ENCODE measurements at places on chromosomes 2 and 18.

GRCh38 chr2:68709421-68709911 is 25.1 kb upstream of the ARHGAP25 start:
- peak; percentile 64 for DNase-seq

DNA sequence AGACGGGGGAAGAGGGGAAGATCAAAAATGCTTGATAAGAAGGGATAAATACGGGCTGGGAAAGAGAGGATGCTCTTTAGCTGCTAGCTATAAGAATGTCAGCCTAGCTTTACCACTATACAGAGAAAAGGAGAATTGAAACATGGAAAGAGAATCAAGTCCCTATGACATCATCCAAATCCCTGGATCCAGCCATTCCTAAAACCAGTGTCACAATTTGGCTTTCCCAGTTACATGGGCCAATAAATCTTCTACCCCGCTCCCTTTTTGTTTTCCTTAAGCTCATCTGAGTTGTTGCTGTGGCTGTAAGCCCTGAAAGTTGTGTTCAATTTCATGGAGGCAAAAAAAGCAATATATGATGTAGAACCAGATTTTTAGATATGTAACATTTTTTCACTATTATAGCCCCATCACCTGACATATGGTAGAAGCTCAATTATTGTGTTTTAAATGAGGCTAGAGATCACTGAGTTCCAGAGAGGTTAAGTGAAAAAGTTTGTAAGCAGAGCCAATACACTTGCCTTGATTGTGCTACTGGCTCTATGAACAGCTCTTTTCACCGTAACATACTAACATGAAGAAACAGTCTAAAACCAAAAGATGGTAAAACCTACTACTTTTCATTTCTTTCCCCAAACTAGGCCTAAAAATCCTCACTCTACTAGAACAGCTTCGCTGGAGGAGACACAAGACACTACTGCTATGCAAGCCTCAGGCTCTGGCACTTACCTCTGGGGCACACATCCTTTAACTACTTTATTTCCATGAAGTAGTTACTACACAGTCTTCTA is 4.3 kb downstream of the HNRNPLL start:
- DNase-seq: no peak

GRCh38 chr2:1051075-1051474 is 100.4 kb downstream of the SNTG2 start:
- DNase-seq: no peak

DNA sequence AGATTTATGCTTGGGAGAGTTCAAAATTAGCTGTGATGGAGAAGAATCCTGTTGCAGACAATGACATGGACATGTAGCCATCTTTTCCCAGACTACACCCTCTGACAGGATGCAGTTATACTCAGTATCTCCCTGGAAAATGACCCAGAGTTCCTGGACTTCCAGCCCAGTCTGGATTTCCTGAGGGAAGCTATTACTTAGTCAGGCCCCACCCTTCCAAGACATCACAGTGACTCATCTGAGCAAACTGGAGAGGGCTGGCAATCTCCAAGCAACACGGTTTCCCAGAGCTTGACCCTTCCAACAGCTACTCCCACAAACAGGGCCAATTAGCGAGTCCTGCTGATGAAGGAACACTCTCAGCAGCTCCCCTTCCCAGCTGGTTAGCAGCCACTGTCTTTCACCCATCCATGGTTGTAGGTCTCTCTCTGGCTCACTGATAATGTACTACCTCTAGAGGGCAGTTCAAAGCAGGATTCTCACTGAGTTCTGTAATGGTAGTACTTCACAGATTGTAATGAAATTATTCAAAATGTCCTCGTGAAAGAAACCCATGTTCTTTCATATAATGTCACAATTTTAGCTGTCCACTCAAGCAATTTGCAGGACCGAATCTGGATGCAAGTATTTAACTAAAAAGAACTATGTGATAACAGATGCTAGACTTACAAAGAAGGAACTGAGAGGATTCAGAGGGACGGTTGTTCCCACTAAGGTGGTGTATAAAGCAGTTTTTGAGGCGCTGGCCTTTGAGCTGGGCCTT is 110.2 kb downstream of the MDH1 start:
- DNase-seq: peak; percentile 42

DNA sequence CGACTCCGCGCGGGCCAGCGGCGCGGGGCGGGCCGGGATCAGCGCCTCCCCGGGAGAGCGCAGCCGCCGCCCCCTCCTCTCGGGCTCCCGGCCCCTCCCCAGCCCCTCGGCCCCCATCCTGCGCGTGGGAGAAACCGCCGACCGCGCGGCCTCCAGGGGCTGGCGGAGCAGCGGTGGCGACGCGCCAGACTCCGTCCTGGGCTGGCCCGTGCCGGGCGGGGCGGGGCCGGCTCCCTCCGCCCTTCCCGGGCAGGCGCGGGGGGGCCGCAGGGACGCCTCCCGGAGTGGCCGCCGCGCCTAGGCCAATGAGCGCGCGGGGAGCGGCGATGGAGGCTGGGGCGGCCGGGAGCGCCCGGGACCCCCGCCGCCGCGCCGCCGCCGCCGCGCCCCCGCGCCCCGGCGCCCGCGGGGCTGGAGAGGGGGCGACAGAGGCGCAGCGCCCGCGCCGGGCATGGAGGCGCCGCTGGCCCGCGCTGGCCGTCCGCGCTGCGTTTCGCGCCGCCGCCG is 49.1 kb downstream of the KCNIP3 start:
- no peak for DNase-seq

GRCh38 chr2:101745711-101746694 is 48.5 kb downstream of the MAP4K4 start:
- DNase-seq: no peak

DNA sequence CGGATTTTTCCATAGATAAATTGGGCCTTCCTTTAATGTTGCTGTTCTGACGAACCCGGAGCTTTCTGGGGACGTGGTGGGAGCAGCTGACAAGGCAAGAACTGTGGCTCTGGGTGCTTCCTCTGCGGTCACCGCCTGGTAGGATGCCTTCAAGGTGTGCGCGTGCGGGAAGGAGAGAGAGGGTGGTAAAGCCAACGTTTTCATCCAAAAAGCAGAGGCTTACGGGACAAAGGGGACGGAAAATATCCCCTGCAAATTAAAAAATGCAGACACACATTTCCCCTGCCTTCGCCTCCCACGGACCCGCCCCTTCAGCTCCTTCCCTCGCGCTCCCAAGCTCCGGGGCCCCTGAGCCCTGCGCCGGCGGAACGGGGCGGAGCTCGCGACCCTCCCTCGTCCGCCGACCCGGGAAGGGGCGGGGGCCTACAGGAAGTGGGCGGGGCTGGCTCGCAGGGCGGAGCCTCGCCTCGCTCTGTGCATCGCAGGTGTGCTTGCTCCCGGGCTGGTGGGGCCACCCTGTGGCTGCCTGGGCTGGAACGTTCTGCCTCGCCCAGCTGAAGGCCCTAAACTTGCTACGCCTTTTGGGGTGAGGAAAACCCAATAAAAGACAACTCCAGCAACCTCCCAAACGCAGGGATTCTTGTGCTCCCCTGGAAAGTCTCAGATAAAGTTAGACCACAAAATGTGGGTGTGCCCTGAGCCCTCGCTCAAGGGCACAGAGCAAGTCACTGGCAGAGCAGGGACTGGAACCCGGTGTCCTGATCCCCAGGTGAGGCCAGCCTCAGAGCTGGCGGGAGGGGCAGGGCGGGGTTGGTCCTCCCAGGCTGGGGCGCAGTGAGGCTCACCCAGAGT is 25.4 kb upstream of the SLC66A3 start:
- no peak for DNase-seq

GRCh38 chr2:9336576-9337314 is 86.6 kb downstream of the ITGB1BP1 start:
- DNase-seq: peak; percentile 100

All from NCI-H1694 (cell line).